ENCODE measurements at places on chromosomes 12 and 14.

DNA sequence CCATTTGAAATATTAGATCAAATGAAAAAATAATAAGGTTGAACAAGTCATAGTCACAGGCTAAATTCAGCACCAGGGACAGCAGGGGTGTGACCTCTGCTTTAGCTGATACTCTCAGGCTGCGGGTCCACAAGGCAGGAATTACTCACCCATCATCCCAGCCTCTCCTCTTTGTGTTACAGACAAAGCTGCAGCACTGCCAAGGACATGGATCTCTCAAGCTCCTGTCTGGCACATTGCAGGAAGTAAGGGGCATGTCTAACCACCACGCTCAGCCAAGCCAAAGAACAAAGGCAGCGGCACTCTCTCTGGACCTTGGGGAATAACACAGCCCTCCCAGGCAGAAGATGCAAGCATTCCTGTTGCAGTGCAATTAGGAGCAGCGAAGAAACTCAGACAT, 783.8 kb downstream of the VRK1 start:
- DNase-seq, result no peak

DNA sequence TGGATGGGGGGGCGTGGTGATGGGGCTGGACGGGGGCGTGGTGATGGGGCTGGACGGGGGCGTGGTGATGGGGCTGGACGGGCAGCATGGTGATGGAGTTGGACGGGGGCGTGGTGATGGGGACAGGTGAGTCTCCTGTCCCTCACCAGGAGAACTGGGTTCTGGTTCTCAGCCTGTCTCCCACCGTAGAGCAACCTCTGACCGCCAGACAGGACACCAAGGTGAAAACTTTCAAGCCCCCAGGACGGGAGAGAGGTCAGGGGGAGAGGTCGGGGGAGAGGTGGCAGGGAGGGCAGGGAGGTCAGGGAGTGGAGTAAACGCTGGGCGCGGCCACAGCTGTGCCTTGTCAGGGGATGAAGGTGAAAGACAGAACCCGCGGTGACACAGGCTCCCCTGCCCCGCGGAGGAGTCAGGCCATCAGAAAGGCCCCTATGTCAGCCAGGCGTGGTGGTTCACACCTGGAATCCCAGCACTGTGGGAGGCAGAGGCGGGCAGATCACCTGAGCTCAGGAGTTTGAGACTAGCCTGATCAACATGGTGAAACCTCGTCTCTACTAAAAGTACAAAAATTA, 84.6 kb downstream of the GALNT9 start:
- no peak for DNase-seq

DNA sequence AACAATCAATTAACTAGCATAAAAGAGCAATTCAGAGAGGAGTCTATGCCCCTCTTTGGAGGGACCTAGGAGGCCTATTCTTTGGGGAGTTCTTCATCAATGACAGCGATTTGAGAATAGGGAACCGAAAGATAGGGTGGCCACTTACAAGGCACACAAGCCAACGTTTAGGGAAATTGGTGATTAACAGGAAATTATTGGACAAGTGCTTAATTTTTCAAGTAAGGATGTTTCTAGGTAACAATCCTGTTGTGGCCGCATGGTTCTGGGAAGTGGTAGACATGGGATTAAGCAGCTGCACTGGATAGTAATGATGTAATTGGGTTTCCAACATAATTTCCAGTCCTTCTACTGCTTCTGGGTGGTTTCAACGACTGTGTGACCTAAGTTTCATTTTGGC, 83.2 kb downstream of the HMGA2 start:
- DNase-seq, result no peak

- no peak for DNase-seq
Observed at GRCh38 chr12:117282490-117282889, 78.9 kb downstream of the NOS1 start.

DNA sequence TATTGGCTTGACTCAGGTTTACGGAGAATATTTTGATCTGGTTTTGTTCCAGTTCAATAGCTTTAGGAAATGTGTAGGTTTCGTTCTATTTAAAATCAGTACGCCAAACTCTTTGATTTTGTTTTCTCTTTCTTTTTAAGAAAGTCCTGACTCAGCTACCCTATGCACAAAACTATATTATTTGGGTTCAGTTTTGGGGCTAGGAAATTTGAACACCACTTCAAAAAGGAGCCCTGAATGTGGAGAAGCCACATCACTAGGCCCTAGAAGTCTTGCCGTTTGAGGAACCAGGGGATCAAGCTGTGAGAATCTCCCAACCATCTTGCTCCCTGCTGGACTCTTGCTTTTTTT, 168.2 kb upstream of the BCL2L14 start:
- DNase-seq, result no peak

DNA sequence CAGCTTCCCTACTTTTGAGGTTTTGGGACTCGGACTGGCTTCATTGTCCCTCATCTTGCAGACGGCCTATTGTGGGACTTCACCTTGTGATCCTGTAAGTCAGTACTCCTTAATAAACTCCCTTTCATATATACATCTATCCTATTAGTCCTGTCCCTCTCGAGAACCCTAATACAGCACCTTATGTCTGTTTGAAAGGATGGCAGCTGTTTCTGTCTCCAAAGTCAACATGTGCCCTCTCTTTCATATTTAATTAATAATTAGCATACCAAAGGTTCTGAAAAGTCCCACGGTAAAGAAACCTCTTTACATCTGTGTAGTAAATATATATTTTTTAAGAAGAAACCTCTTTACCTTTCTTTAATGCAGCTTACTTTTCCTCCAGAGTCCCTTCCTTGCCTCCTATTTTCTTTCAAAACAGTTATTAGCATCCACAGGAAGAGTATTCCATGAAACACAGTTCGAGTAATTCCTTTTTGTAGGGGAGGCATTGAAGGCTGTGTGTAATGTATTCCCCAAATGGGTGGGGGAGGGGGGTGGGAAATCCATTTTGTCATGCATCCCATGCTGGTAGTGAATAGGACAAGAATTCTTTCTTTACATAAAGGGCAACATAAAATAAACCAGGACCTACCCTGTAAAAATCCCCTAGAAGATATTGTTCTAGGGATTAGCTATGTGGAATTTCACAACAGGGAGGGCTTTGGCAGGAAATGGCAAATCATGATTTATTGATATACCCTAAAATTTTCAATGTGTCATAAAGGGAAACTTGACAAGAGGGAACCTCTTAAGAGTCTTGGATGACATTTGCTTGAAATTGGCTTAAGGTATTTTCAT, 241.5 kb downstream of the SUDS3 start:
- no peak for DNase-seq

- no peak for DNase-seq
Observed at GRCh38 chr14:54104601-54105145, 148.0 kb upstream of the BMP4 start.

DNA sequence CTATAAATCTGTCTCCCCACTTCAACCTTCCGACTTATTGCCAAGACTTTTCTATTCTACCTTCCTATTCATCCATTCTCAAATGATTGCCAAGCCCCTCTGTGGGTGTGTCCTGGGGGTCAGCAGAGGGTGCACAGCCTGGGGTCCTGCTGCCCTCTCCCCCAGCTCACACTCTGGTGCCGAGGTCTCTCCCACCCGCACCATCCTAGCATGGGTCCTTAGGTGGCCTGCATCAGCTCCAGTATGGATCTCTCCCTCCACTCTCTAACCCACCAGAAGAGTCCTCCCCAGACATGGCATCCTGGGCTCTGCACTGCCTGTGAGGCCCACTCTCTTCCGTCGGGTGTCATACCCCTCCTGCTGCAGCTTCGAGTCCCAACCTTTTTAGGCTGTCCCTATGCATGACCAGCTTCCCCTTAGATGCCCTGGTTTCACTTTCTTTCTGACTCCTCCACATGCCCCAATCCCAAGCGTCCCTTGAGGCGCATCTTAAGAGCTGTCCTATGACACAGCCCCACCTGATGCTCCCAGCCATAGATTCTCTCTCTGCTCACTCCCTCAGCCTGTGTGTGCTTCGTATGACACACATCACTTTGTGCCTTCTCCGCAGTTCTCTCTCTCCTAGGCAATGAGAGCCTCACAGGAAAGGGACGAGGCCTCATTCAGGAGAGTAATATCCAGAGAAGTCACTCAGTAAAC, 43.9 kb downstream of the GIT2 start:
- no peak for DNase-seq

GRCh38 chr12:4156317-4156716, 117.2 kb upstream of the CCND2 start:
- DNase-seq, result no peak

- DNase-seq, result no peak
Observed at GRCh38 chr14:71799841-71800240, 132.4 kb upstream of the RGS6 start.

DNA sequence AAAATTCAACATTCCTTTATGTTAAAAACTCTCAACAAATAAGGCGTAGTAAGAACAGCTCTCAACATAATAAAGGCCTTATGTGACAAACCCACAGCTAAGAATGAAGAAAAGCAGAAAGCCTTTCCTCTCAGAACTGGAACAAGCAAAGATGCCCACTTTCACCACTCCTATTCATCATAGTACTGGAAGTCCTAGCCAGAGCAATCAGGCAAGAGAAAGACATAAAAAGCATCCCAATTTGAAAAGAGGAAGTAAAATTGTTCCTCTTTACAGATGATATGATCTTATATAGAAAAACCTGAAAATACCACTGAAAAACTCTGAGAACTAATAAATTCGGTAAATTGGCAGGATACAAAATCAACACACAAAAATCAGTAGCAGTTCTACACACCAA, 52.1 kb downstream of the STON2 start:
- DNase-seq, result no peak

DNA sequence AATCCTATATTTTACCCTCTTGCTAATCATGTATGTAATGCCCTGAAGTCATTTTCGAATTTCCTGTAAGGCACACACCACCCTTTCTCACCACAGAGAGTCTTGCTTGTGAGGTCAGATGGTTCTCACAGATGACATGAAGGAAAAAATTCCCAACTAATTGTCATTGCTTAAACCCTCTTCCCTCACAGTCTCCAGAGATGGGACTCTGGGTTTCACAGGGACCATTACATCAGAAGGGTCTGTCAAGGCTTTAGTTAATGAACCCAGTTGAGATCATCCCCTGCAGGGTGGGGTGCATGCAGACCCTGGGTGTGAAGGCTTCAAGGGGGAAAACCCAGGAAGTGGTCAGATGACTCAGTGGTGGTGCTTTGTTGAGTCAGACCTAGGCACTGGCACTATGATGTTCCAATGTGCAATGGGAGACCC, 229.6 kb downstream of the BCAT1 start:
- DNase-seq, result no peak

DNA sequence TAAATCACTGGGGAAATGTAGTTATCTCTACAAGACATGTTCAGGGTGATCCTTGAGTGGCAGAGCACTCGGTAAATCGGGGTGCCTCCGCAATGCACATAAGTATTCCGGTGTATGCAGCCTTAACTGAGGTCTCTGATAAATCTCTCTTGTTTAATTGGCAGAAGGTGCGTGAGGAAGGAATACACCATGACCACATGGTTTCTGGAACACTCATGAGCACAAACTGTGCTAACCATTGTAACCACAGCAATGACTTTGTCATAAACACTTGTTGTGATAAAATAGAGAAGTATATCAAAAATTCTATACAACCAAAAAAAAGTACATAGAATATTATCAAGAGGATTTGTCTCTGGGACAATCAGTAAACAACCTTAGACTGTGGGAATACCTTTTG, 146.8 kb upstream of the DIO2 start:
- no peak for DNase-seq

DNA sequence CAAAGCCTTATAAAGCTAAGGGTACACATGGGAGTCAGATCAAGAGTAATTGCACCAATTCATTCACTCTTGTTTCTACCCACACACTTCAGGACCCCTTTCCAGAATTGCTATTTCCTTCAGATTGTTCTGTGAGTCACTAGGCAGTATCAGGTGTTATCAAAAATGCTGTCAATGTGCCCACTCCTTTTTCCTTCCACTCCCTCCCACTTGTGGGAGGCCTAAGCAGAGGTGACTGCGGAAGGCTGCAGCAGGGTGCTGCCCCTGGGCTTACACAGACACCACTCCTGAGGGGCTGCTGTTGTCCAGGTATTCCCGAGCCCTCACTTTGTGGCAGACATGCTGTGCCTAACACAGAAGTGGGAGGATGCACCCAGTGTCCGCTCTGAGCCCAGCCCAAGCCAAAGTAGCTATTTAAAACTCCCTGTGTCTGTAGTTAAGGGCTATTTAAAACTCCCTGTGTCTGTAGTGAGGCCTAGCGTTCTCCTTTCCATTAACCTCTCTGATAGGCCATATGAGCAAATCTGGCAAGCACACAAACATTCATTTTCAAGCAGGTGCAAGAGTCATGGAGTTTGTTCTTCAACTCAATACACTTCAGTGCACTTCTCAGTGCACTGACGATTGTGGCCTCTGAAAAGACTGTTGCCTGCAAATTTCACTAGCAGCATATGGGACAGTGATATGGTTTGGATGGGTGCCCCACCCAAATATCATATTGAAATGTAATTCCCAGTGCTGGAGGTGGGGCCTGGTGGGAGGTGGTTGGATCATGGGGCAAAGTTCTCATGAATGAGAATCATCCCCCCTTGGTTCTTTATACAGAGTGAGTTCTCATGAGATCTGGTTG, 117.8 kb downstream of the PHLDA1 start:
- no peak for DNase-seq

- no peak for DNase-seq
Observed at GRCh38 chr14:103121846-103122584, 1.2 kb upstream of the TNFAIP2 start.
